A549 treated with Mapracorat at 1 μM for 4 hours (cell line): ENCODE measurements at places on chromosomes 3 and 15. TPM values are rescaled to one million over a fixed set of nuclear protein-coding genes. Genes with fewer than 3 reads are reported as not detected.

Gene MYLK
- total RNA-seq, result 13.4 to 18.6 TPM (median 16.7 TPM) in 5 replicates

Gene SHC4
- total RNA-seq, result 0.74 to 1.4 TPM (median 1.1 TPM) in 5 replicates

Gene ITGA11
- total RNA-seq, result 2.4 to 7.0 TPM (median 5.0 TPM) in 5 replicates

Gene DCLK3
- total RNA-seq, result not detected in 5 replicates

Gene ISG20
- 32.2 to 42.8 TPM (median 42.0 TPM) in 5 replicates for total RNA-seq

Gene PLIN1
- total RNA-seq, result 0.06 to 0.17 TPM (median 0.14 TPM) in 4 of 5 replicates, not detected in the other

Gene CLDN18
- not detected in 5 replicates for total RNA-seq

Gene XCR1
- not detected in 5 replicates for total RNA-seq

Gene FETUB
- total RNA-seq, result 0.10 to 0.35 TPM (median 0.23 TPM) in 5 replicates

Gene FAM162A
- total RNA-seq, result 31.3 to 36.7 TPM (median 34.7 TPM) in 5 replicates

Gene ZNF80
- total RNA-seq, result not detected in 5 replicates

Gene MME
- not detected in 5 replicates for total RNA-seq

Gene MCTP2
- total RNA-seq, result not detected in 5 replicates

Gene KCNMB2
- total RNA-seq, result not detected in 5 replicates

Gene TNFAIP8L3
- 23.0 to 30.6 TPM (median 25.9 TPM) in 5 replicates for total RNA-seq

Gene AGBL1
- not detected in 5 replicates for total RNA-seq

Gene MYZAP
- 0.75 to 1.2 TPM (median 1.1 TPM) in 5 replicates for total RNA-seq

Gene GOLGA6A
- 0.07 to 0.26 TPM (median 0.10 TPM) in 5 replicates for total RNA-seq

Gene LAMB2
- total RNA-seq, result 82.0 to 115 TPM (median 113 TPM) in 5 replicates

Gene VIPR1
- total RNA-seq, result 0.83 to 1.3 TPM (median 1.2 TPM) in 5 replicates
